Bone marrow (tissue), 2 donors: ENCODE measurements at places on chromosomes 7 and 10.

GRCh38 chr10:125373546-125373945 lies 213.2 kb upstream of the CTBP2 start:
- DNase-seq = no peak

DNA sequence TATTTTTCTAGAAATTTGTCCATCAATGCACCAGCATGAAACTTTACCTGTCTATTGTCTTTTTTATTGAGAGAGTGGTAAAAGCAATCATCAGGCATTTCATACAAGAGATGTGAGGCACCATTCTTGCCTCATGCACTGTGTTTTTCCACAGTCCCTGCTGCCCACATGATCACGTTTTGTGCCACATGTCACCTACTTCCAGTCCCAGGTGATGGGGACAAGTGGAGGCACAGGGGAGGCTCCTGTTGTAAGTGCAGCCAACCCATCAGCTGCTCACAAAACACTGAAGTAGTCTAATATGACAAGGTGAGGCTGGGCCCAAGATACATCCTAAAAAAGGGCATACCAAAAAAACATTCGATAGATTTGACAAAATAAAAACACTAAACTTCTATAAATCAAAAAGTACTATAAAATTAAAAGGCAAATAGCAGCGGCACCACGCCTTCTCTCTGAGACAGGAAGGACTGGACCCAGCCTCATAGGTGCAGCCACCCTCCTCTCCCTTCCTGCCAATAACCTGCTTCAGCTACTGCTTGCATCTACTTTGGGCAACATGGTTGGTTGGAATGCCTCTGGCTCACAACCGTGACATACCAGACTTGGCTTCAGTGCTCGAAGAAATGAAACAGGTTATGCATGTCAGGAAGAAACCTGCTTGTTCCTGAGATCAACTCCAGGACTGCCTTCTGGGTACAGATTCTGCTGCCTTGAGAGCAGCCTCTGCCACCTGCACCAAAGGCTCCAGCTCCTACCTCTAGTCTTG lies 2.3 kb downstream of the ZC3HAV1L start:
- DNase-seq = no peak

DNA sequence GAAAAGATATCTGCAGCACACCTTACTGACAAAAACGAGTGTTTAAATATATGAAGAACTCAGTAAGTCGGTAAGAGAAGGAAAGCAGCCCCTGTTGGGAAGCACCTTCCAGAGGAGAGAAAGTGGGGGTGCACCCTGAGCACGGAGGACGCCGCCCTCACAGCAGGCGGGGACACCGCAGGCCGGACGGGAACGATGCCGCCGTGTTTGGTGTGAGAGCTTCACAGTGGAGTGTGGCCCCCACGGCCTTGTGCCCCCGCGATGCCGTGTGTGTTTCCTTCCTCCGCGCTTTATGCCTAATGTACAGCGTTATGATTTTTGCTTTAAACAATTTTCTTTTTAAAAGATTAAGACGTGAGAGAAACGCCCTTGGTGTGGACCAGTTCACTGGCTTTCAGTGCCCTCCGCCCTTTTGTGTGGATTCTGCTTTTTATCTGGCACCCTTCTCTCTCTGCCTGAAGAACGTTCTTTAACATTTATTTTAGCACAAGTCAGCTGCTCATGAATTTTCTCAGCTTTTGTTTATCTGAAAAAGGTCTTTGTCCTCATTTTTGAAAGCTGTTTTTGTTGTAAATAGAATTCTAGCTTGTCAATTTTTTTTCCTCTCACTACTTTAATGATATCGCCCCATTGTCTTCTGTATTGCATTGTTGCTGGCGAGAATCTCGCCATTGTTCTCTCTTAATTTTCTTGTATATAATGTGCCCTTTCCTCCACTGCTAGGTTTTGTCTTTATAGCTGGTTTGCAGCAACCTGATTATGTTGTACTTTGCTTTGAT lies 110.7 kb downstream of the INPP5A start:
- no peak for DNase-seq

- no peak for DNase-seq
These were observed 80.7 kb downstream of the HIPK2 start for GRCh38 chr7:139697056-139697455.

DNA sequence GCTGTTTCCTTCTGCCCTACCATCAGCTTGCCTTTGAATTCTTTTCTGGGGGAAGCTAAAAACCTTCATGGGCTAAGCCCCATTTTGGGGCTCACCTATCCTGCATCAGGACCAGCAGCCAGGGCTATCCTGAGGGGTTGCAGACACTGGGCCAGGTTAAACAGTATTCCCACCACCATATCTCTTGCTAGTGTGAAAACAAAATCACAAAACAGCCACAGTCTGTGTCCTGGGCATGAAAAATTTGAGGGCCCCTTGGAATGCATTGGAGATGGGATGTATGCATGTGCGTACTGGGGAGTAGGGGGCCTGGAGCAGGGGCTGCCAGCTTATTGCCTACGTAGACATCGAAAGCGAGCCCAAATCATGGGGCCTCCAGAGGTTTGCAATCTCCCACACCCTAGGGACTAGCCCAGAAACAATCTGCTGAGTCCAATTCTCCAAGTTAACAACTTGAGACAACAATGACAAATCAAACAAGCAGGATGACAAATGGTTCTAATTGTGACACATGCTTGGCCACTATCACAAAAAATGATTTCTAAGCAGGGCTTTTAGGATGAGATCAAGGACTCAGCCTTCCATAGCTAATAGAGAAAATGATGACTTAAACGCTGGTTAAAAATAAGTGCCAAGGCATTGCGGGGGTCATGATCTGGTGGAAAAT lies 557.1 kb downstream of the KCNMA1 start:
- DNase-seq = no peak
